ENCODE measurements at places on chromosomes 12 and 14.

- no peak for DNase-seq
Measured at GRCh38 chr12:57713209-57713608, 19.3 kb downstream of the OS9 start.

DNA sequence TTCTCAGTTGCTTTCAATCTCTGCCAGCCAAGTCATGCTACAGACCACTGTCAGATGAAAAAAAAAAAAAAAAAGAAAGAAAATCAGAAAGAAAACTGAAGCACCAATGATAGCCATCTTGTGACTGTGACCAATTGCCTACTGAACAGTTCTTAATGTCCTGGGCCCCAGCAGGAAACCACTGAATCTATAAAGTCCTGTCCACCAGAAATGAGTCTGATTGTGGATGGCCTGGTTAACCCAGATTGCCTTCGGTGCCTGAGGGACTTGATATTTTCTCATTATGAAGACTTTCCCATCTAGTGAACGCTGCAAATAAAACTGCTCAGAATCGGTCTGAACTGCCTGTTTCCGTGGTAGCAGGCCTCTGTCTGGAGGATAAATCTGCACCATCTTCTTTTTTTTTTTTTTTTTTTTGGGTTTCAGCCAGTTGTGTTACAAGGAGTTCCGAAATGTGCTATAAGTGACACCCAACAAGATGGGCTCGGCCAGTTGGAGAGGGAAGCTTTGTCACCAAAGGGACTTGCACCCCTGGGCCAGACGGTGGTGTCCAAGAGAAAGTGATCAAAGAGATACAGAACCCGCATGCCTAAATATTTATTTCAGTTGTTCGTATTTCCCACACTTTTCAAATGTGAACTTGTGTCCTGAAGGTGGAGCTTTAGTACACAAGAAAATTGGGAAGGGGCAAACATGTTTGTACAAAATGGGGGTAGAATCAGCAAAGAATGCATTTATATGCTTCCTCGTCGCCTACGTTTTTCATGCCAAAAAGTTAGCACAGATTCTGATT, 3.0 kb upstream of the PLXNC1 start:
- DNase-seq = peak; percentile 71

- DNase-seq = no peak
Measured at GRCh38 chr12:123050913-123051312, 70.4 kb downstream of the ARL6IP4 start.

- DNase-seq = no peak
Measured at GRCh38 chr14:34785223-34786006, 71.0 kb upstream of the CFL2 start.

- DNase-seq = no peak
Measured at GRCh38 chr12:59030415-59030814, 110.1 kb upstream of the LRIG3 start.

DNA sequence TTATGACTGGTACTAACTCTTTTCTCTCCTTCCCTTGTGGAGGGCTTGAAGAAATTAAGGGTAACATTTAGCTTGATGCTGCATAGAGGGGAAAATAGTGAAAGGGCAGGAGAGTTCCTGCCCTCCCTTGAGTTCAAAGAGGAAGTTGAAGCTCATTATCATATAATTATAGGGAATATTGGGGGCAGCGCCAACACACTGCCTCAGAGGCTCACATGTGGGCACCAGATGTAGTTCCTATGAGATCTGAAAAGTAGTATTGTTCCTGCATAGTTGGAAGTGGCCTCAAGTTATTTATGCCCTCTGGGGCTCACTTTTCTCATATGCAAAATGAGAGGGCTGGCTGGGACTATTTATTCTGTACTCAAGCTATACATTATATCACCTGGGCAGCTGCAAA, 33.0 kb upstream of the FGF23 start:
- no peak for DNase-seq

DNA sequence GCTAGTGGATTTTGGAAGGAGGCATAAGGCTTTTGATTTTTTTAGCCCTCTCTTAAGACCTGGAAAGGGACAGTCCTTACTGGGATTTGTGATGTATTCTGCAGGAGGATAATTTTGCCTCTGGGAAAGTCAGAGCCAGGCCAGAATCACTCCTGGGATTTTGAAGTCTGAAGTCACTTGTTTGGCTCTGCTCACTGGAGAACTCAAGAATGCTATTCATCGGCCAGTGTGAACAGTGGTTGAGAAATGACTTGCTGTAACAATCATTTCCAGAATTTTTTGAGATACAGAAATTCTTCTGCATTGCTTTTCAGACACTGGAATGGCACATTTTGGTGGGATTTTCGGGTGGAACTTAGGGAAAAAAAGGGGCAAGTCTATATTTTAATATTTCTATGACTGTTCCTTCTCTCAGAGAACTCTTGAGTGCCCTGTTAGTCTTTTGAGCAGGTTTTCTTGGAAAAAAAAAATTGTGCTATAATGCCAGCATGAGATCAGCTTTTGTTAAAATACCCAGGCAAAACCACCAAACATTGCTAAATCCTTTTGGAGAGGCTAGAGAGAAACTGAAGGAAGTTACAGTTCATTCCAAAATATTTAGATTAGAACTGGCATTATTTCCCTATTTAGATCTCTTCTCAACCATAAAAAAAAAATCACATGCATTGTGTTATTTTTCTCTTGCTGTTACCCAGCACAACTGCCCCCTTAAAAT, 26.1 kb upstream of the BHLHE41 start:
- DNase-seq = peak; percentile 84

DNA sequence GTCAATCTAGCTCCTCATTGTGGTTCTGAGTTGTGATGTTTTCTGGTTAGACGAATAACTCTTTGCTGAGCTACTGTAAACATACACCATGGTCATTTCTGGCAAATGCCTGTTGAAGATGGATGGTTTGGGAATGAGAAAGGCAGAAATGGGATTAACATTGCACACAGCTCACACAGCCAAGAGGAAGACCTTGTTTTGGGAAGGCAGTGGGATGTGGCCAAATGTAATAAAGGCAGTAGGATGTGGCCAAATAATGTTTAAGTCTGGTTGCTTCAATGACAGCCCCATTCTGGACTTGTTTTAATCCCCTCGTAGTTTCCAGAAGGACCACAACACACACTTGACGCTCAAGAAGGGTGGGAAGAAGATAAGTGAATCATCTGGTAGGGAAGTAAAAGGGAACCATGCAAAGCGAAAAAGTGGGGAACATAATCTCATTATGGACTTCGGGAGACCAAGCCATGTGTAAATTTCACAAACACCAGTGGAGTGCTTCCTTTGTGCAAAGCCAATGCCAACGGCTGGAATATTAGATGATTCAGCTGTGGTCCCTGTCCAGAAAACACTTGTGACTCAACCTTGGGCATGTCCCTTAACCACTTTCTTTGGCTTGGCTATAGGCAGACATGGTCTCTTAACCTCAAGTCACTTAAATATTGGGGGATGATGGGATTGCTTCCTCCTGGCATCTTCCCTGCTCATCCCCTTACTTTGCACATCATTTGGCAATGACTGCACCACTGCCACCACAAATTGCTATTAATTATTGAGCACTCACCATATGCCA, 284.4 kb upstream of the CRY1 start:
- no peak for DNase-seq

DNA sequence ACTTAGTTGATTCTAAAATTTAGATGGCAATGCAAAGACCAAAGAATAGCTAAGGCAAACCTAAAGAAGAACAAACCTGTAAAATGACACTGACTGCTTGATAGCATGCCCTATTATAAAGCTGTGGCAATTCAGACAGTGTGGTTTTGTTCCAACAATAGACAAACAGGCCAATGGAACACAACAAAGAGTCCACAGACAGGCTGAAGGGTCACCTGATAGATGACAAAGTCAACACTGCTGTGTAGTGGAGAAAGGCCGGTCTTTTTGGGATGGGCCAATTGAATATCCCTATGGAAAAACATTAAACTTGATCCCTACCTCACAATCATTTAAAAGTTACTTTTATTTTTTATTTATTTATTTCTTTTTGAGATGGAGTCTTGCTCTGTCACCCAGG, 33.8 kb upstream of the SLC25A3 start:
- DNase-seq = no peak

GRCh38 chr12:55723516-55724225, 3.5 kb downstream of the RDH5 start:
- no peak for DNase-seq

DNA sequence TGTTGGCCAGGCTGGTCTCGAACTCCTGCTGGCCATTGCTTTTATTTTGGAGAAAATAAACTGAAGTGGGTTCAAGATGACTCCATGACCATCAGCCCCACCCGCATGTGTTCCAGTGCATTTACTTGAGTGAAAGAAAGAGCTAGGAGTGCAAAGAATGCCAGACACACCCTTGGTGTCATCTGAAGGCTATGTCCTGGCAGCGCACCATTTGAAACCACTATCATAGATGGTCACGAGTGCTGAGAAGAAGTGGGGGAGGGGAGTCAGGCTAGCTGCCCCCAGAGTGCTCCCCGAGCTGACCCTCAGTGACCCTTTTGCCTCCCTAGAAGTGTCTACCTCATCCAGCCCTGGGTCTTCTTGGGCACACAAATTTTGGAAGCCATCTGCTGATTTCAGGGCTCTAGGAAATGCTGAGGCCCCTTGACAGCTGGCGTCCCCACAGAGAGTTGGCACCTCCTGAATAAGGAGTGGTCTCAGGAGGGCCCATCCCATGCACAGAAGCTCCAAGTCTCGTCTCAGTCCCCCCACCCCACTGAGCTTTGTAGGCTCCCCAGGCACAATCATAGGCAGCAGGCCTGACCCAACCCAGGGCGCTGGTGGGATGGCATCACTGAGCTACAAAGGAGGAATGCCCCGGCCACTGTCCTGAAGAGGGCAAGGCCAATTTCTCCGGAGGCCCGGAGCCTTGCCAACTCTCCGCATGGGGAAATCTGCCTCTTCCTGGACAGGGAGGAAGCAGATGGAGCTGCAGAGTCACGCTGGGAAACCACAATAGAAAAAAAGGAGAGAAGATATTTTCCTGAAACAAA, 28.0 kb downstream of the PXN start:
- peak; percentile 66 for DNase-seq

GRCh38 chr12:45726603-45727300, 2.8 kb upstream of the ARID2 start:
- DNase-seq = peak; percentile 38

- peak; percentile 9 for DNase-seq
Measured at GRCh38 chr12:109134186-109134917, 18.0 kb downstream of the ACACB start.

DNA sequence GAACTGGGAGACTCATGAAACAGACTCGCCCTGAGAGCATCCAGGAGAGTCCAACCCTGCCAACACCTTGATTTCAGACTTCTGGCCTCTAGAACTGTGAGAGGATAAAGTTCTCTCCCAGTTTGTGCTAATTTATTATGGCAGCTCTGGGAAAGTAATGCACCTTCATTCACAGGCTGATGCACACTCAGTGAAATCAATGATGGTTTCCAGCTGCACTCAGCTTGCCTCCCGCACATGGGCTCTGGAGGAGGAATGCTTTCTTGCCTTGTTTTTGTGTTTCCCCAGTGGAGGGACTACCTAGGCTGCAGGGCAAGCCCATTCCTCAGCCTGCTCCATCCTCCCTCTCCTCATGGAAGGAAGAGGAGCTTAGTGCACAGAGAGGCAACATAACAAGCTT, 45.7 kb downstream of the TMEM132C start:
- no peak for DNase-seq

GRCh38 chr14:99644723-99645544, at the start of gene HHIPL1:
Gene HHIPL1 (plus strand): TSS chr14:99645129. CDS start chr14:99645208, 79 bp downstream.
- peak; percentile 36 for DNase-seq
